Activated T-cell treated with anti-CD3 and anti-CD28 coated beads, Interleukin-2, amount 50 U/mL, for 24 hours (primary cell): ENCODE measurements at places on chromosomes 11 and 22.

DNA sequence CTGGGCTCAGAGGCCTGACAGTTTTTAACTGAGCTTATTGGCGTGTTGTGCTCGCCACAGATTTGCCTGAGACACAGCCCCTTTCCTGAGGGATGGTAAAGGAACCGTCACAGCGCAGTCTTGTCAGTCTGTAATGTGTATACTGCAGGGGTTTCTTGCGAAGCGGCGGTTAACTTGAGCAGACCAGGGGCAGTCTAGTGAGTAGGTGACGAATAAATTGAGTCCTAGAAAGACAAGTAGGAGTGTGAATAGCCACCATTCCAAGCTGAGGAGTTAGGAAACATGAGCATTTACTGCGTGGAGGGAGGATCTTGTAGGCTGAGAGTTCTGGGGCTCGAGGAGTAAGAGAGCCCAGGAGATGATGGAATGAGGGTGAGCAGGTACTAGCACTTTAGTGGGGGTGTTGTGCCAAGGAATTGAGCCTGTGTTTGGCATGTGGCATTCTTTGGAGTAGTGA, 1.4 kb downstream of the MED15 start:
- DNase-seq = no peak

DNA sequence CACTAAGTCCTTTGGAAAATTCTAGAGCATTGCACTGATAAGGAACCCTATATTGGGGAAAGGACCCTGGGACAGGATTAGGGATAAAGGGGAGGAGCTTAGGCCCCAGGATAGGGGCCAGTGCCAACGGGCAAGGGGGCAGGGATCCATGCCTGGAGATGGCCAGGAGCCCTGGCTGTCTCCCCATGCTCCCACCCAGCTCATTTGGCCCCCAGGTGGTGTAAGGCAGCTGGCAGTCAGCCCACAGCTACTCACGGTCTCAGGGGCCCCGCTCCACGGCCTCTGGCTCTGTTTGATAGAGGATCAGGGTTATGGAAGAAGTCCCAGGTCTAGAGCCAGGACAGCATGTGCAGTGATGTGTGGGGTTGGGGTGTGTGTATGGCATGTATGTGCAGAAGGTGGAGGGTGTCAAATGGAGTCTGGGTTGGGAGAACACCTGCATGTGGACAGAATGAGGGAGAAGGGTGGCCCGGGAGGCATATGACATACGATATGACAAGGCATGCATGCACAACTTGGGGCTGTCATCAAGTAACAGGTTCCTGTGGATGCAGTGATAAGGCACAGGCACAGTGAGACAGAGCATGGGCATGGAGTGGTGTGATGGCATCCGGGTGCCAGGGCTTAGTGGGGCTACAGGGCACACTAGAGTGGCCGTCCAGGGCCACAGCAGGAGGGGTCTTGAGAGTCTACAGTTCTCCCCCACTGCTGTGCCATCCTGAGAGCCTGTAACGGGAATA, 18.4 kb upstream of the PDE2A start:
- no peak for DNase-seq

DNA sequence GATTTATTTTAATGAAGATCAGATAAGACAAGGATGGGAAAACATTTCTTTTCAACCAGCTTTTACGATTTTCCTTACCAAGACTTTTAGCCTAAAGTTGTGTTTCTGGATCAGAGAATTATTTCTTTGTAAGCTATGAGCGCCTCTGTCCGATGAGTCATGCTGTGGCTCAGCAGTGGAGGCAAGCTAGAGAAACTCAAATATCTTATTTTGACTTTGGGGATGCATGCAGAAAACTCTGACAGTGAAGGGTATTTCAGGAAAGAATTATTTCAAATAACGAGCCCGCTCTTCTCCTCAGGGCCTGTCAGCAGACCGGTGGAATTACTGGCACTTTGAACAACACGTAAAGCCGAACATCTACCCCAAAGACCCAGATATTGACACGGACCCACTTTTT, 77.9 kb upstream of the OR5AK2 start:
- DNase-seq = no peak

DNA sequence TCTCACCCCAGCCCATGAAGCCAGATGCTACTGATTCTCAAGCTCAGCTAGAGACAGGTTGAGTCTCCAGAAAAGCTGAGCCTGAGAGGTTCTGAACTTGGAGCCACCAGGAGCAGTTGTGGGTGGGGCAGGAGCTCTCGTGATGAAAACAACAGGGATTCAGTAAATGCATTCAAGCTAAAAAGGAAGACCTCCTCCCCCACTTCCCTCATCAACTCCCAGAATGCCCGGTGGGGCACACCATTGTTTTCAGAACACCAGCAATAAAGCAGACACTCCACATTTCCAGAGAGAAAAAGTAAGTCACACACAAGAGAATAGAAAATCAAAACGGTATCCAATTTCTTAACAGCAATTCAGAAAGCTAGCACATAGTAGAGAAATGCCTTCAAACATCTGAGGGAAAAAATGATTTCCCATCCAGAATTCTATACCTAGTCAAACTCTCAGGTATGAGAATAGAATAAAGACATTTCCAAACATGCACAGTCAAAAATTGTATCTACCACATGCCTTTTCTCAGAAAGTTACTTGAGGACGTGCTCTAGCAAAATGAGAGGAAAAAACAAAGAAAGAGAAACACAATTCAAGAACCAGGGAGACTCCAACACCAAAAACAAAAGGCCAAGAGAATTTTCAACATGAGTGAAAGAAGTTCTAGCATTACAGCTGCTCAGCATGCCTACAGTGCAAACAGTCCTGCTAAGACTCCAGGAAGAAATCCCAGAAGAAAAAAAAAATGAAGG, 56.8 kb downstream of the CDKN1C start:
- DNase-seq = no peak

GRCh38 chr22:50719814-50720300, 18.1 kb upstream of the ACR start:
- DNase-seq = no peak

DNA sequence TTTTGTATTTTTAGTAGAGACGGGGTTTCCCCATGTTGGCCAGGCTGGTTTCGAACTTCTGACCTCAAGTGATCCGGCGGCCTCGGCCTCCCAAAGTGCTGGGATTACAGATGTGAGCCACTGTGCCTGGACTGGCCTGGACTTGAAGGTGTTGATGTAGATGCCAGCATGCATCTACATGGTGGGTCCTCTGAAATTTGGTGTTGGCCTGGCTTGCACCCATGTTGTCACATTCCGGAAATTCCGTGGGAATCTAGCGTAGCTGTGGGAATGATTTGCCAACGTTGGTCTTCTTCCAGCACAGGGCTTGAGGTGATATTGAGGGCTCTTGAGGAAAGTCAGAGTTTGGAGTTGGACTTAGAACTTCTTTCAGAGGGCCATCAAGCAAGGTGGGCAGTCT, 6.5 kb downstream of the PACS1 start:
- no peak for DNase-seq

DNA sequence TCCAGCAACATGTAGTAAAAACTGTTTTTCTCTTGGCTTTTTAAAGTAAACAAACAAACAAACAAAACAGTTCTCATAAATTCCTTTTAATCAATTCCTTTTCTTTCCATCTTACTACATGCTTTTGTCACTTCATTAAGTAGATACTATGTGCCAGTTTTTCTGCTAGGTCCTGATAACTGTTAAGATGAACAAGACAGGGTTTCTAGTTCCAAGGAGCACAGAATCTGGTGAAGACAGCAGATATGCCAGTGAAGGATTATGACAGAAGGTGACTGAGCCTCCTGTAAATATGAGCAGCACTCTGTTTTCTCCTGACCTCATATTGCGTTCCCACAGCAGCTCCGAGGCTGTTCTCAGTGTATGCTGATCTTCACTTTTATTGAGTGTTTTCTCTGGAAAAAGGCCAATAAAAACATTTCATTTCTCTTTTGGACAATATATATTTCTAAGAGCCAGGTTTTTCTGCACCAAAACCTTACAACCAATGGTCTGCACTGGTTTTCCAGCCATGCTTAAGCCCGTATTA, 45.8 kb downstream of the HEPHL1 start:
- DNase-seq = no peak

DNA sequence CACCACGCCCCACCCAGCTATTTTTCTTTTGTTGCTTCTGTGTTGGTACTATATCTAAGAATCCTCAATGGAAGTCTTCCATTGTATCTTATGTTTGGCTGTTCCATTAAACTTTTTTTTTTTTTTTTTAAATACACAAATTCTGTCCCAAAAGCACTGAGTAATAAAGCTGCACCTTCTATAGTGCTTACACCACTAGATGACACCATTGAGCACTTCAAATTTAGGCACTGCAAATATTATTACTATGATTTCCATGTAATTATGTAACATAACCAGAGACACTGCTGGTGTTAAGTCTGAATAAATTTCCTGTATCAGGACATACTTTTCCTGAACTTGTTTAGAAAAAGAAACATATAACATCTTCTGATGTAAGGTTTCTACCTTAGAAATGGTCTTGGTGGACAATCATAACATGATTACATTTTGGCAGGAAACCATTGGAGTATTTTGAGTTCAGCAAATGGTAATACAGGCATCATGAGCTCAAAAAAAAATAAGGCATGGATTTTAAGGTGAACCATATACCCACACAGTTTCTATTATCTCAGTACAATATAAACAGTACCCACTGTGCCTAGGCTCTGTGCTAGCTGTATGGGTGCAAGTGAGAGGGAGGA, 110.5 kb downstream of the ATG16L2 start:
- no peak for DNase-seq

DNA sequence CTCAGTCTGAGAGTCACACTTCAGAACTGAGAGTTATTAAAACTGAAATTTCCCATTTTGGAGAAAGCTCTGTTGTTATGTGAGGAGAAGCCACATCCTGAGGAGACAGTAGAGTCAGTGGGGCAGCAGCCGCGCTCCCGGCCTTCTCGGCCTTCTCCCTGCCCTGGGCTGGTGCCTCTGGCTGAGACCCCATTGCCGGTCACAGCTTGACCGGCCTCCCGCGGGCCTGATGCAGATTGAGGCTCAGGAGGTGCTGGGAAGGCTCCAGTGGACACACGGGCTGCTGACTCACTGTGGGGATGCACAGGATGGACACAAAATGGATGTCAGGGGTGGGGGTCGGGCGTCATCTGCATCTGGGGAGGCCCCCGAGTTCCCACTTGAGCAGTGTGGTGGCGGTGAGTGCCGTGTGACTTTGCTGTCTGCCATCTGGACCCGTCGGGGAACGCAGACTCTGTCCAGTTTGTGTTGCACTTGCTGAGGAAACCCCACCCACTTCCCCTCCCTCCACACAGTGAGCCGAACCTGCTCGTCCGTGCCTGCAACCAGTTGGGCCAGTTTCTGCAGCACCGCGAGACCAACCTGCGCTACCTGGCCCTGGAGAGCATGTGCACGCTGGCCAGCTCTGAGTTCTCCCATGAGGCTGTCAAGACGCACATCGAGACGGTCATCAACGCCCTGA, 50.1 kb downstream of the MUC6 start:
- DNase-seq = no peak

GRCh38 chr22:44531487-44531886, 33.5 kb upstream of the RTL6 start:
- no peak for DNase-seq

DNA sequence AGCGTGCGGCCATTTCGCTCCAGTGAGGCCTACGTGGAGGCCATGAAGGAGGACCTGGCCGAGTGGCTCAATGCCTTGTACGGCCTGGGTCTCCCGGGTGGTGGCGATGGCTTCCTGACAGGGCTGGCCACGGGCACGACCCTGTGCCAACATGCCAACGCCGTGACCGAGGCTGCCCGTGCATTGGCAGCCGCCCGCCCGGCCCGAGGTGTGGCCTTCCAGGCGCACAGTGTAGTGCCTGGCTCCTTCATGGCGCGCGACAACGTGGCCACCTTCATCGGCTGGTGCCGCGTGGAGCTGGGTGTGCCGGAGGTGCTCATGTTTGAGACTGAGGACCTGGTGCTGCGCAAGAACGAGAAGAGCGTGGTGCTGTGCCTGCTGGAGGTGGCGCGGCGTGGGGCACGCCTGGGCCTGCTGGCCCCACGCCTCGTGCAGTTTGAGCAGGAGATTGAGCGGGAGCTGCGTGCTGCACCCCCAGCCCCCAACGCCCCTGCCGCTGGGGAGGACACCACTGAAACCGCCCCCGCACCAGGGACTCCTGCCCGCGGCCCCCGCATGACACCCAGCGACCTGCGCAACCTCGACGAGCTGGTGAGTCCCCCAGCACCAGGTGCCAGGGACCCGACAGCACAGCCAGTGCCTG, 1.8 kb downstream of the GAS2L1 start:
- no peak for DNase-seq

- no peak for DNase-seq
Observed at GRCh38 chr11:22903782-22904181, 43.5 kb upstream of the CCDC179 start.

GRCh38 chr11:72773696-72774095, 20.2 kb downstream of the STARD10 start:
- DNase-seq = no peak

DNA sequence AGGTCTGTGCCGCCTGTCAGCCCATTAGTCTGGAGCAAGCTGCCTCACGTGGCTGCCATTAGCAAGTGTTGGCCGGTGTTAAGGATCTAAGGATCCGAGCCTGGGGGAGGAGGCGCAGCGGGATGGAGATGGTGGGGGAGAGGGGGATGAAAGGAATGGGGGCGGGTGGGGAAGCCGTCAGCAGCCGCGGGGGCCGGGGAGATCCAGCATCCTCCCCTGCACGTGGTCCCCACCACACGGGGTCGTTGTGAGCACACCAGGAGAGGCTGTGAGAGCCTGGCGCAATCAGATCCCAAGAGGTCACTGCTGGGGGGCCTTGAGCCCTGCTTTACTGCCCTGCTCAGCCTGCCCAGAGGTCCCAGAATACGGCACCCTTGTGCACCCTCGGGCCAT, 7.3 kb downstream of the CABP7 start:
- DNase-seq = no peak

DNA sequence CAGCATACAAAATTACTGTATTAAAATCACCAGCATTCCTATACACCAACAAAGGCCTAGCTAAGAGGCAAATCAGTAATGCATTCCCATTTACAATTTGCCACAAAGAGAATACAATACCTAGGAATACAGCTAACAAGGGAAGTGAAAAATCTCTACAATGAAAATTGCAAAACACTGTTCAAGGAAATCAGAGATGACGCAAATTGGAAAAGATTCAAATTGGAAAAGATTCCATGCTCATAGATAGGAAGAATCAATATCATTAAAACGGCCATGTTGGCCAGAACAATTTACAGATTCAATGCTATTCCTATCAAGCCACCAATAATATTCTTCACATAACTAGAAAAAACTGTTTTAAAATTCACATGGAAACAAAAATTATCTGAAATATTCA, 123.0 kb upstream of the ANO5 start:
- DNase-seq = no peak

GRCh38 chr11:119936426-119936825, 201.5 kb downstream of the TRIM29 start:
- no peak for DNase-seq

GRCh38 chr22:38285018-38285417, 12.2 kb upstream of the TMEM184B start:
- no peak for DNase-seq
